ENCODE measurements at places on chromosomes 4 and X.

- no peak for DNase-seq
These were observed 286.3 kb downstream of the PDGFC start for GRCh38 chr4:156685308-156685707.

DNA sequence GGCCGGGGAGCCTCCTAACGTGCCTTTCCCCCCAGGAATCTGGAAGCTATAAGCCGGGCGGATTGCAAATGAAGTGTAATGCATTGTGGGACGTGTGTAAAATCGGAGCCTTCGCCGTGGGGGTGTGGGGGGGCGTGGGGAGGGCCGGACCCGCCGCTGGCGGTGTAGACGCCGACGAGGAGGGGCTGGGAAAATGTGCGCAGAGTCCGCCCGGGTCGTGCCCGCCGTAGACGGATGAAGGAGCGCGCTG, 1.3 kb downstream of the STOX2 start:
- no peak for DNase-seq

GRCh38 chr4:118803253-118803652, 32.7 kb downstream of the SEC24D start:
- DNase-seq = no peak

GRCh38 chrX:154476821-154477220, 2.3 kb downstream of the LAGE3 start:
- DNase-seq = no peak

GRCh38 chr4:169124661-169125060, 114.6 kb upstream of the CBR4 start:
- no peak for DNase-seq

DNA sequence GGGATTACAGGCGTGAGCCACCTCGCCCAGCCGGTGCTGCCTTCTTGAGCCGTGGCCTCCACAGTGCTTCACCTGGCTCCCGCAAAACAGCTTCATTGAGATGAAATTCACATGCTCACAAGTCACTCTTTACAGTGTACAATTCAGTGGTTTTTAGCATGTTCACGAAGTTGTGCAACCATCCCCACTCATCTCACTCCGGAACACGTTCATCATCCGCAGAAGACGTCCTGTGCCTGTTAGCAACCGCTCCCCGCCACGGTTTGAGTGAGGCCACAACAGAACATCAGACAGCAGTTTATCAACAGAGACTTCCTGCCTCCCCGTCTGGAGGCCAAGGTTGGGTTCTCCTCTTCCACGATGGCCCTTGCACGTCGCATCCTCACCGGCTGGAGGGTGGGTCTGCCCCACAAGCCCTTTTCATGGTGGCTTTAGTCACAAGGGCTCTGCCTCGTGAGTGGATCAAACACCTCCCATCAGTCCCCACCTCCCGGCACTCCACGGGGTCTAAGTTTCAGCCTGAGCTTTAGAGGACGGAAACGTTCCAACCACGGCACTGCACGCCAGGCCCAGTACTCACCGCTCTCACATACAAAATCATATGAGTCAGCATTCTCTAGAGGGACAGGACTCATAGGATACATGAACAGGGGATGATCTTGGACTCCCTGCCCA, 29.6 kb upstream of the SPON2 start:
- DNase-seq = peak; percentile 67

- DNase-seq = no peak
These were observed 1.3 kb upstream of the SLC25A5 start for GRCh38 chrX:119466970-119467369.

- DNase-seq = no peak
These were observed 16.3 kb upstream of the ZNF41 start for GRCh38 chrX:47499293-47499692.

DNA sequence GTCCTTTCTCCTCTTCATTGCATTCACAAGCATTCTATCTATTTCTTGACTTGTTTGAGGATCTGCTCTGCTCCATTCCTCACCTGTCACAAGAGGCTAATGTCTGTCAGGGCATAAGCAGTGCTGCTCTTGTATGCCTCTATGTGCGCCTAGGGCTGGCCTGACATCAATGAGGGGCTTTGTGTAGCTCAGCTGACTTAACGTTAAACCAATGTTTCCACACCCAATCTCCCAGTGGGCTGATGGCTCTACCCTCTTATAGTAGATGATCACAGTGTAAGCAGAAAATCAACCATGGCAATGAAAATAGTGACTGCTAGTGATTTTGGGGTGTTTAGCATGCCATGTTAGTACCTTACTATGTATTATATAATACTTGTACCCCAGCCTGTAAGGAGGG, 139.0 kb downstream of the UNC5C start:
- no peak for DNase-seq

DNA sequence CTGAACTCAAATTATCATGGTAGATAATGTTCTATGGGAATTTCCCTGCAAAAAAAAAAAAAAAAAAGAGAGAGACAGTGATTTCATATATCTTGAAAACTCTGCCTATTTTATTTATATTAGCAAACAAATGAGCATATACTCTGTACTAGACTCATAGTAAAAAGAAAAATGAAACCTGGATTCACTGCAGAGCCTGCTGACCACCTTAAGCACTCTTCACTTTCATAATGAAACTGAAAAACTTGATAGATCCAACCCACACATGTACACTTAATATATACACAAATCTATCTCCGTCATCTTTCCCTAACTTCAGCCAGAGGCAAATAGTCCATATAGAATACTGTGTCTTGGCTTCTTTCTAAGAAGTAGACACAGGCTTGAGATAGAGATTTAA, 226.1 kb upstream of the KCNIP4 start:
- DNase-seq = no peak

DNA sequence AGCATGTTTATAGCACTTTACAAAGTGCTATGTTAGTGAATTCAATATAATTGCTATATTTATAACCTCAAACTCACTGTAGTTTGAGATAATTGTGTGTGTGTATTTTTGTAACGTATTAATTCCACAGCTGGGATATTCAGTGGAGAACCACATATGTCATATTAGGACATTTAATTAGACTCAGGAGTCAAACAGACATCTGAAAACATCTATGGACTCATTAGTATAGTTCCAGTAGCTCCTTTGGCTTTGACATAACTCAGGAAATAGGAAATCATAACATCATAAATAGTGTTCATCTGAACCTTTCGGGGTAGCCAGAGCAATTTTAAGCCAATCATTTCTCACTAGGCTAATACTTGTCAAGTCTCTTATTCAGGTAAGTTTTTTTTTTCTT, 38.8 kb downstream of the NAA11 start:
- DNase-seq = no peak

DNA sequence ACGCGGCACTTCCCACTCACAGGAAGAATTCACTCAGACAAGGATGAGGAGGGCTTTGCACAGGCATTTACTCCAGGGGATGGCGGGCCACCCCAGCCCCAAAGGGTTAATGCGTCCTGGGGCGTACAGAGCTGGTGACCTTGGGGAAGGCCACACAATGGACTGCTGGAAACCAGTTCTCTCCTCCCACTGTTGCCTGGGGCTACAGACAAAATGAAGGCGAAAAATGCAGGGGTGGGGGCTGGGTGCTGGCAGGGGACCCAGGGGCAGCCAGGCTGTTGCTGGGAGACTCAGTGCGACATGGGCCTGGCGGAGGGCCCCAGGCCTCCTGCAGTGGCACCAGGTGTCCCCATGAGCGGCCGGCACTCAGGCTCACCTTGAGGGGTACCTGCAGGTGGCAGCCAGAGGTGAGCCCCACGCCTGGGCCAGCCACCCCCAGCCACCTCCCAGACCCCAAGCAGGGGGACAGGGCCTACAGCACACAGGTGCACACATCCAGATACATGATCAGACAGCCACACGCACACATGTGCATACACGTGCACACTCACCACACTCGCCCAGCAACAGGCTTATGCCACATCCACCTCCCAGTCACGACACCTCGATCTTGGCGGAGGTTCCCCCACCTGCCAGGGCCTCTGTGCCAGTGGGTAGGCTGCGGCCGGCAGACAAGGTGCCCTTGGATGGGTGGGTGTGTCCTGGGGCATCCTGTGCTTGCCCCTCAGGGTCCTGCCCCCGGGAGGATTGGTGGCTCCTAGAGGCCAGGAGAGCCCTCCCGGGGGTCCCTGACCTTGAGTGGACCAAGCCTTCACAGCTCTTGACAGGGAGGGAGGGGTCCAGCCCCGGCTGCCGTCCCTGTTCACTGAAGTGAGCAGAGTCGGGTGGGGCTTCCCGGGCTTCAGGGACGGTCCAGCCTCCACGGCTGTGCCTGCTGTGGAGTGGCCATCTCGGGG, 13.1 kb downstream of the NAT8L start:
- DNase-seq = no peak

DNA sequence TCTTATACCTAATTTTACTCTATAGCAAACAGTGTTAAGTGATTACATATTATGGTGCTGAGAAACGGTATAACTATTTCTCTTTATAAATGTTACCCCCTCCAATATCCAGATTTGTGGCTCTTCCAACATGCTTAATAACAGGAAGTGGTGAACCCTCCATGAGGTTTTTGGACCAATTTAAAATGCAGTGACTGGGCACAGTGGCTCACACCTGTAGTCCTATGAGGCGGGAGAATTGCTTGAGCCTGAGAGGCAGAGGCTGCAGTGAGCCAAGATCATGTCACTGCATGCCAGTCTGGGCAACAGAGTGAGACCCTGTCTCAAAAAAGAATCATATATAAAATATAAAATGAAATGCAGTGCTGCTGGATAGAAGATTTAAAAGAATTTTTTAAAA, 137.3 kb downstream of the MGST2 start:
- no peak for DNase-seq

GRCh38 chr4:81914623-81915022, 442.9 kb upstream of the RASGEF1B start:
- no peak for DNase-seq

DNA sequence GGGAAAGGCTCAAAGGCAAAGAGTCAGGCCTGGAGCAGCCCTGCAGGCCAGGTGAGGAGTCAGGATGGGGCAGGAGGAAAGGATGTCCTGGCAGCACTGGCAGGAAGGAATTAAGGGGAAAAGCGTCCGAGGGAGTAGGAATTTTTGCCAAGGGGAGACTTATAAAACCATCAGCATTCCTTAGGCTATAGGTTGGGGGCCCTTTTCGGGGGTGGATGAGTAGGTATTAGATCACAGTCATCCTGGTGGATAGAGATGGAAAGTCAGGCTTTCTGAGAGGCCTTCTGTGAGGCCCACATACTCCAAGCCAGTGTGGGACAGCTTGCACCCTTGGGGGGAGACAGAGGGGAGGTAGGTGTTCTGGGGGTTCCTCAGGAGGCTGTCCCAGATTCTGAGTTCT, 12.3 kb downstream of the STARD8 start:
- DNase-seq = no peak

DNA sequence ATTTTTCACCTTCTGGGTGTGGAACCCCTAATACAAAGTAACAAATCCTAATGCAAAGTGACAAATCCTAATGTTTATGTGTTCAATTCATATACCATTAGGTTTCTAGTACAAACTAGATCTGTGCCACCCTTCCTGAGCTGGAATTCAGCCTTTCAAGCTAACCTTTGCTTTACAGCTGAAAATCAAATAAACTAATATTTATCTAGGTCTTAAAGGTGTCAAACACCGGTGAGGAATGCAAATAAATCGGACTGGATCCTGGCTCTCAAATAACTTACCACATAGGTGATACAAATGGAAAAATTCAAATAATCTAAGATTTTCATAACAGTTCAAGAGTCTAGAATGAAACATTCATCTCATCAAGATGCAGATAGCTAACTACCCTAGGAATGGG, 11.6 kb downstream of the IRF2 start:
- no peak for DNase-seq

DNA sequence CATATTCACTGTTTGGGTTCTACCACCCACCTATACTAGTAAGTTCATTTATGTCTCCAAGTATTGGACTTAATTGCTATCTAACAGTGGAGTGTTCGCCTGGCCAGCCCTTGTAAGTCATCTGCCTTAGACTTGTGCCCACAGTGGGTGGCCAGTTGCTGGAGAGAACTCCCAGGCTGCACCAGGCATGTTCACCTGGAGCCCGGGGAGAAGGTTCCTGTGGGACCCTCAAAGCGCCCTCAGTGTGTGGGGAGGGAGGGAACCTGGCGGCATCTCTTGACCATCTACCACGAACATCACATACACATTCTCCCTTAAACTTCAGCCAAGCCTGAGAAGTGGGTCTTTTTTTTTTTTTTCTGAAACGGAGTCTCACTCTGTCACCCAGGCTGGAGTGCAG, 138.1 kb downstream of the CPZ start:
- no peak for DNase-seq

DNA sequence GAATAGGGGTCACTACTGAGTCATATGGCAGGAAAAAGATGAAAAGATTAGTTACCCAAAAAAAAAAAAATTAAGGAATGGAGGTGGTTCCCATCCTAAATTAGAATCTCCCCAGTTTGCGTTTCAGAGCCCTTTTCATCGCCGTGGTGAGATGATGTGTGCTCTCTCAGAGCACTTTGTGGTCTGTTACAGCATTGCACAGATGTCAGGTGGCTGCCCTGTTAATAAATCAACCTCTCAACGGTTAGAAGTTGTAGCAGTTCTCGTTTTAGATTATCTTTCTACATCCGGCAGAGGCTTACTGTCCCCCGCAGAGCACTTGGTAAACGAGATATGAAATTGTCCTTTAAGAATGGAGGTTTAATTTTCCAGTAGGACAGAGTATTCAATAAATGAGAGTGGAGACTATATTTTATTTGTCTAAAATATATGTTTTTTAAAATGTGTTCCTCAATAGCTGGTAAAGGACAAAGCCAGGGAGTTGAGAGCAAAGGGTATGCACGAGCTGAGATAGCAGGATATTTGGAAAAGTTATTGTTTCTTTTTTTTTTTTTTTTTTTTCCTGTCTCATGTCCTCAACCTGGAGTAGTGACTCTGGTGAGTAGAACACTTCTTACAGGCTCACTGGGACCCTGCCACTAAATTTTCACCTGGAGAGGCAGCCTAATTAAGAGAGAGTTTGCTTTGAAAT, 26.9 kb downstream of the AFF1 start:
- DNase-seq = peak; percentile 56

DNA sequence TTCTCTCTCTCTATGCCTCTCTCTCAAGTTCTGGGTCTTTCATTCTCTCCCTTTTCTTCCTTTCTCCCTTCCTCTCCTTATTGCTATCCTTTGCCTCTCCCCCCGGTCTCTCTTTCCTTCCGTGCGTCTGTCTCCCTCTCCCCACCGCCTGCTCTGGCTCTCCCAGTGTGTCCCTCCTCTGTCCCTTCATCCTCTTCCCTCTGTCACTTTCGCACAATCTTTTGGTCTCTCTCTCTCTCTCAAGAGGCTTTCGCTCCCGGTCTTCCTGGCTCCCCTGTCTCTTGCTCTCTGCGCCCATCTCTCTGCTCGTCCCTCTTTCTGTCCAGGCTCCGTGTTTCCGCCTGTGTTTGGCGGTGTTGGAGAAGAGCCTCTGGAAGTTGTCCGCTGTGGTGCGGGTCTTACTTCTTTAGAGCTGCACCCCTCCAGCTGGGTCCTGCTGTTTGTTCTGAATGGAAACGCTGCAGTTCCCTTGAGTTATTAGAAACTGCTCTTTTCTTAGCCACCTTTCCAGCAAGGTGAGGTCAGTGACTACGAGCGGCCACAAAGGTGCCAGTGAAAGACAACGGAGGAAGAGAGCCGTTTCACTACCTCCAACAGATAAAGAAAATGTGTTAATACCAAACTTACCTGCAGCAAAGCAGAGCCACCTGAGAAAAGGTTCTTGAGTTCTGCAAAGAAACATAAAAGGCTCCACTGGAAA, 1.1 kb downstream of the BMPR1B start:
- no peak for DNase-seq

- DNase-seq = no peak
These were observed 207.8 kb upstream of the SLC7A11 start for GRCh38 chr4:138449938-138450337.

All from GM06990 (cell line).